ENCODE measurements at places on chromosomes 7 and 10.

GRCh38 chr10:23558361-23558799 is 119.5 kb downstream of the OTUD1 start:
- no peak for DNase-seq

DNA sequence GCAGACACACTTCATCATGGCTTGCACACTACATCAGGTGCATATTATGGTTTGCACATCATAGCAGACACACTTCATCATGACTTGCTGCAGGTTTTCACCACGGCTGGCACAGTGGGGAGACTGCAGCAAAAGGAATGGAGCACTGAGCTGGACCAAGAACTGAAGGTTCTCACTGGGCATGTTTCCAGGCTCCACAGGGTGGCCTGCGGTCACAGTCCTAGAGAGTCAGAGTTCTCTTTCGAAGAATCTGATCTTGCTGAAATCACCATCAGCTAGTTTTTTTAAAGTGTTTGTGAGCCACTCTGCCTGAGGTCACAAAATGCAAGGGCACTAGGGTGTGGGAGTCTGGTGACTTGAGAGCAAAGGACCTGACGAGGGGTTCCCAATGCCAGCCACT is 140.4 kb upstream of the NPY start:
- DNase-seq, result no peak

DNA sequence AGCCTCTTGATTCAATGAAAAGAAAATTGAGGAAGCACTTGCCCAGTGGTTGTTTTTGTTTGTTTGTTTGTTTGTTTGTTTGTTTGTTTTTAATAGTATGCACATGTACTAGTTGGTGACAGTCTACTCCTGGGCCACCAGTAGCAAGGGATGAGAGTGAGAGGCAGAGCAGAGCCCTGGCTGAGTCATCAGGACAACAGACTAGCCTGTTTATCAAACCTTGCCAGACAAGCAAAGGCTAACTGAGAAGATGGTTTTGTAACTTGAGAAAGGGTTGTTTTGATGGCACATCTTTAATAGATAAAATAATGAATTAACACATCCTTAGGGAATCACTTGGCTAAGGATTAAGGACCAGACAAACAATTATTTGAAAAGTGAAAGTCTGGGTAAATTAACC is 78.1 kb downstream of the INHBA start:
- DNase-seq, result no peak

DNA sequence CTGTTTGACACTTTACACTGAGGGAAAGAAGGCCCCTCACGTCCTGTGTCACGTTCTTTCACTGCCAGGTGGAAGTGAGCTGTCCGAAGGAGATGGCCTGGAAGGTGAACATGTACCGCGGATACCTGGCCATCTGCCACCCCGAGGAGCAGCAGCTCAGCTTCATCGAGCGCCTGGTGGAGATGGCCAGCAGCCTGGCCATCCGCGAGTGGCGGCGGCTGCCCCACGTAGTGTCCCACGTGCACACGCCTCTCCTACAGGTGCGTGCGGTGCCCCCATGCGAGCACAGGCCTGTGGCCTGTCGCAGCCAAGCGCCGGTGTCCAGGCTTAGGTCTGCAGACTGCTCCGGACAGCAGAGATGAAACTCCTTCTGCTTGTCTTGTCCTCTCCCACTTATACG is 103.4 kb downstream of the TRRAP start:
- DNase-seq, result no peak

- no peak for DNase-seq
Measured at GRCh38 chr7:84923348-84923747, 263.5 kb downstream of the SEMA3D start.

GRCh38 chr10:69831231-69831855 is 29.6 kb downstream of the COL13A1 start:
- no peak for DNase-seq

GRCh38 chr7:464454-465401 is 54.9 kb downstream of the PDGFA start:
- no peak for DNase-seq

DNA sequence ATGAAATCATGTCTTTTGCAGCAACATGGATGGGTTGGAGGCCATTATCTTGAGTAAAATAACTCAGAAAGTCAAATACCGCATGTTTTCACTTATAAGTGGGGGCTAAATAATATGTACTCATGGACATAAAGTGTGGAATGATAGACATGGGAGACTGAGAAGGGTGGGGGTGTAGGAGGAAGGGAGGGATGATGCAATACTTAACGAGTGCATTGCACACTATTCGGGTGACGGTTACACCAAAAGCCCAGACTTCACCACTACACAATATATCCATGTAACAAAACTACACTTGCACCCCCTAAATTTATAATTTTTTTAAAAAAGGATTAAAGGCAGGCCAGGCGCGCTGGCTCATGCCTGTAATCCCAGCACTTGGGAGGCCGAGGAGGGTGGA is 13.6 kb downstream of the LGI1 start:
- DNase-seq, result no peak

DNA sequence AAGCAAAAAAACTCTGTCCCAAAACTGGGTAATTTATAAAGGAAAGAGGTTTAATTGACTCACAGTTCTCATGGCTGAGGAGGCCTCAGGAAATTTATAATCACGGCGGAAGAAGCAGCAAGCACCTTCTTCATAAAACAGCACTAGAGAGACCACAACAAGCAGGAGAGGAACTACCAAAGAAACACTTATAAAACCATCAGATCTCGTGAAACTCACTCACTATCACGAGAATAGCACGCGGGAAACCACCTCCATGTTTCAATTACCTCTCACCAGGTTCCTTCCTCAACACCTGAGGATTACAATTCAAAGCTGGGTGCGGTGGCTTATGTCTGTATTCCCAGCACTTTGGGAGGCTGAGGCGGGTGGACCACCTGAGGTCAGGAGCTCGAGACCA is 48.5 kb downstream of the PDIA4 start:
- no peak for DNase-seq
